ENCODE measurements at places on chromosomes 16 and 17.

- no peak for DNase-seq
Observed at GRCh38 chr16:534135-534534, 6.6 kb downstream of the CAPN15 start.

DNA sequence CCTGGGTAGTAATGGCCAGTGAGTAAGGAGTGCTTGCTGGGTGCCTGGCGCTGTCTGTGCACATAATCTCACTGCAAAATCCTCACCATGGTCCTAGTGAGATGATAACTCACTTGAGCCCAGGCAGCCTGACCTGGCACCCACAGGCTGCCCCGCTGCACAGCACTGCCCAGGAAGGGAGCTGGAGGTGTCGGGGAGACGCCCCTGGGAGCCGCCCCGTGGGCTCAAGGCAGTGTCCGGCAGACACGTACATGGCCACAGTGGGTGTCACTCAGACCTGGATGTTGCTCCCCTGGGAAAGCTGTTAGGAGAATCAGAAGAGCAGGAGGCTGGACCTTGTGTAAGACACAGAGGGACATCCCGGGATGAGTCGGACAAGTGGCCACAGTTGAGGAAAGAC lies 44.2 kb downstream of the BEAN1 start:
- DNase-seq = no peak

- no peak for DNase-seq
Observed at GRCh38 chr16:14641926-14642325, 9.2 kb downstream of the BFAR start.

- no peak for DNase-seq
Observed at GRCh38 chr17:29016345-29017210, 10.7 kb upstream of the SEZ6 start.

- DNase-seq = no peak
Observed at GRCh38 chr17:43341715-43342588, 56.8 kb upstream of the ARL4D start.

DNA sequence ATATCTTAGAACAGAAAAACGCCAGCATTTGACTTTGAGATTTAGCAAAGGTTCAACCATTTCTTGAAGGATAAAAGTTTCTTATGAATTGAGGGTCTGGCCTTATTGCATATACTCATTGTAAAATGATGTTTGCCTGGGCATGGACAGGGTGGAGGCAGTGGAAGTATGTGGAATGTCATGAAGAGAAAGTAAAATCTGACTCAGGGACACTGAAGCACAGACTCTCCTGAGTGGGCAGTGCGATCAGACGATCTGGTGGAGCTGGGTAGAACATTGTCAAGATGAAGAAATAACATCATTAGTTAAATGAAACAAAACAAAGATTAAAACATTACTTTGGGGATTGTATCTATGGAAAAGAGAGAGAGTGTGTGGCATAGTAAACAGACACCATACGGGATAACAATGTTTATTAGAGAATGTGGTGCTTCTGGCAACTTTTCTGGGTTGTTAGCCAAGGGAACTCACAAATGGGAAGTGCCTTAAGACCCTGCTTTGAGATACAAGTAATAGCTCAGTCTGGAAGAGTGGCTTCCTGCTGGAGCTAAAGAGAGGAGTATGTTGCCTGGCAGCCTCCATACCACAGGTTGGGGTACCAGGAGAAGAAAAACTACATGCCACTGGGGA lies 4.4 kb downstream of the MAP3K3 start:
- DNase-seq = no peak

DNA sequence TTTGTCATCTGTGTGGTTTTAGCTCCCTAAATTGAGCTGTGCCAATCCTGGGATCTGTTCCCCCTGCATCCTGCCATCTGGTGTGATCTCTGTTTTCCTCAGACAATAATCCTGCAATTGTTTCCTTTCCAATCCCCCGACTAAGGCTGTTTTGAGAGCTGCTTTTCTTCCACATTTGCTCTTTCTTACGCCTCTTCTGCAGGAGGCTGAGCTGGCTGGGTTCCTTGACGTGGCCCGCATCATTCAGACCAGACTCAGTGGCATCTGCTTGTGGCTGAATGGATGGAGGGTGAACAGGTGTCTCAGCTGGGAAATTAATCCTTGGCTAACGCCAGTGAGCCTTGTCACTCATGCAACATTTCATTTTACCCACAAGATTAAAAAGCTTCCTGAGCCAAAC lies 9.8 kb upstream of the MED9 start:
- DNase-seq = no peak

DNA sequence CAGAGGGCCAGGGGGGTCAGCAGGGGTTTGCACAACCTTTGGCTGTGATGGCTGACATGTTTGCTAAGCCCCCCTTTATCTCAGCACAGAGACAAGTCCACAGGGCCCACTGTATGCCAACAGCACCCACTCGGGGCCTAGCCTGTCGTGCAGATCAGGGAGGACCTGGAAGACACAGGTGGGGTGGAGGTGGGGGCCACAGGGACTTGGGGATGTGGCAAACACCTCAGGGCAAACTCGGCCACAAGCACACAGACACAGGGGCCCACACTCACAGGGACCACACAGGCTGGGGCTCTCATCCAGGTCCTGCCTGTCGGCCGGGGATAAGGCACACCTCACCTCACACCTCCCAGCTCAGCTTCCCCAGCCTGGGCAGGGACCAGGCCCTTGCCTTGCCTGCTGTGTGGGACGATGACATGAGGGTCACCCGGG lies 87.9 kb downstream of the C16orf78 start:
- DNase-seq = no peak

DNA sequence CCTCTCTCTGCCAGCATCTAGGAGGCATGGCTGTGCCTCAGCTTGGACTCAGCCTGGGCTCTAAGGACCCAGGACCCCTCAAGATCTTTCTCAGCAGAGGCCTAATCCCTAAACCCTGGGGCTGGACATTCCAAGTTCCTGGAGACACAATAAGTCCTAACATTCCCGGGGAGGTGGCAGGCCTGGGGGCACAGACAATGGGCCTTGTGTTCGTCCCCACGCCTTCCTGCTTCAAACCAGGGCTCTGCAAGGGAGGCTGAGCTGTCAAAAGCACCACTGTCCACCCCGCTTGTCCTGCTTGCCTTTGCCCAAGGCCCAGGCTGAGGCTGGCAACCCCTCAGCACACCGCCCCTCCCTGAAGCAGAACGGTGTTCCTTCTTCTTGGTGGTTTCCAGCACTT lies 13.7 kb downstream of the SDK2 start:
- no peak for DNase-seq

- DNase-seq = no peak
Observed at GRCh38 chr17:50640686-50641351, 6.1 kb downstream of the ABCC3 start.

DNA sequence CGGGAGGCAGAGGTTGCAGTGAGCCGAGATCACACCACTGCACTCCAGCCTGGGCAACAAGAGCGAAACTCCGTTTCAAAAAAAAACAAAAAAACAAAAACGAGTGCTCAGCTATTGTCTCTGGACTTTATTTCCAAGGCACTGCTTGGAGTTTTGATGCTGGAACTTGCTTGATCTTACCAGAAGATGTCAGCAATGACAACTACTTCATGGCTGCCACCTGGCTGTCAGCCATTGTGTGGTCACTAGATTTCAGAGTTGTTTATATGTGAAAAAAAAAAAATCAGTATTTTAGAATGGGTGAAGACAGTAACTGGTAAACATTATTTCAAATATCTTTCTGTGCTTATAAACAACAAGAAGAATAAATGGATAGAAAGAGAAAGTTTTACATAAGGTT lies 26.3 kb upstream of the OR4D1 start:
- DNase-seq = no peak

GRCh38 chr17:82915010-82915756 lies 75.4 kb upstream of the ZNF750 start:
- DNase-seq = peak; percentile 44

DNA sequence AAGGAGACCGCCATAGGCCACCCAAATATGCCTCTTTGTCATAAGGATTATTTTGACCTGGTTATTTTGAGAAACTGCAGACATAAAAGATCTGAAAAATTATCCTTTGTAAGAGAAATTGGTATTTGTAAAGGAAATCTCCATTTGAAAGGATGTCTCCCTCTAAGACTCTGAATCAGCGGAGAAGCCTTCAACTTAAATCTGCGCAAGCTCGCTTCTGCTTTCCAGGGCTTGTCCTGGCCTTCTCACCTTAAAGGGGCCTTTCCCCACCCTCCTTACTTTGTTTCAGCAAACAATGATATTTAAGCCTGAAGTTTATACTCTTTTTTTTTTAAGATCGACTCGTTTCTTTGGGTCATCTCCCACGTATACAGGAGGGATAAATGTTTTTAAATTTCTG lies 34.5 kb downstream of the HSBP1 start:
- DNase-seq = no peak

DNA sequence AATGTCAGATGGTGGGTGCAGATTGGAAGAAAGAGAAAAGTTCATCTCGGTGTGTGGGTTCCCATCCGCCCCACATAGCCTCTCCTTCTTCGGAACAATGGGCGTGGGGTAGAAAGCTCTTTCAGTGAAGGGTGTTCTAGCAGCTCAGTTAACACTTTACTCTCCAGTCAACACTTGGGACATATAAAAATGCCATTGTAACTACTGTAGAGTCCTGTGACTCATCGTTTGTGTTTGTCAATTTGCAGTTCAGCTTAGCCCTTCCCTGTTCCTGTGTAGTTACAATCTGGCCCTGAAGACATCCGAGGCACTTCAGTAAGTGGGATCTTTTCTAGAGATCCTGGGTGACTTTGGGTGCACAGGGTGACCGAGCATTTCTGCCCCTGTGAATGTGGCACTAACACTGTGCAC lies 11.5 kb upstream of the CLEC18C start:
- no peak for DNase-seq

DNA sequence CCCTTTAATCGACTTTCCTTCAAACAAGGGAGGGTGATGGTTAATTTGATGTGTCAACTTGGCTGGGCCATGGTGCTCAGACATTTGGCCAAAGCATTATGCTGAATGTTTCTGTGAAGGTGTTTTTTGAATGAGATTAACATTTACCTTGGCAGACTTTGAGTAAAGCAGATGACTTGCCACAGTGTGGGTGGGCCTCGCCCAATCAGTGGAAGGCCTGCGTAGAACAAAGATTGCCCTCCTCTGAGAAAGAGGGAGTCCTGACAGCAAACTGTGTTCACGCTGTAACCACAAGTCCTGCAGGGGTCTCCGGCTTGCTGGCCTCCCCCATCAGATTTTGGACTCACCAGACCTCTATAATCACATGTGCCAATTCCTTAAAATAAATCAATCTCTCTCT lies 118.7 kb downstream of the SOX9 start:
- DNase-seq = no peak
